ENCODE measurements at places on chromosomes 1 and 21.

DNA sequence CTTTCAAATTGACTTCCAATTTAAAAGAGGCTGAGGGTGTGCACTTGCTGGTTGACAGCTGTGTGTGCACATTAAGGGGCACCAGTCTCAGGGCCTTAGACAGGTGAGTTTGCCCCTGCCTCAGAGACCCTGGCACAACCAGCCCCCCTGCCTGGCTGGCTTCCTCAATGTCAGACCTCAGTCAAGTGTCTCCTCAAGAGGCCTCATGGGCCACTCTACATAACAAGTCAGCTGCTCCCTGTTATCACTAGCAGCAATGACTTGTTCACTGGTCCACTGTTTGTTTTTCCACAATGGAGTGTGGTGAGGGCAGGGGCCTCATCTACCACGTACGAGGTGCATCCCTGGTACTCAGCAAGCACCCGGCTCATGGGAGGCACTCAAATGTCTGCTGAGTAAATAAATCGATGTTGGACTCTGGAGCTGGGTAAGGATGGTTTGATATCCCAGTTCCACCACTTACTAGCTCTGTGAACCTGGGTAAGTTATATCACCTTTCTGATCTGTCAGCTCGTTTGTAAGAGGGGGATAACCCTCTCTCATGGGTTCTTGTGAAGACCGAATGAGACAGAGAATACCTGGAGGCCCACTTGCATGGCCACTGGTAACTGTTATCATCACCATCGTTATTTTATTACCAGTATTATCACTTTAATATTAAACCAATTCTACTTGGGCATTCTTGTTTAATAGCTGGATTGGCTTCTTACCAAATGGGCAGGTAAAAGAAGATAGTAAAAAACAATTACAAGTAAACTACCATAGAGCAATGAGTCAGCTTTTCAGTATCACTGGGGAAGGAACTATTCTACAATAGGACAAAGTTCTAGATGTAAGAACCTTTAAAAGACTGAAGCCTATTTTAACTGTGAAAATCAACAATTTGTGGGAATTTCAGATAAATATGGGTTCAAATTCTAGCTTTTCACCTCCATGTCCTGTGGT is 64.6 kb downstream of the SLC66A1 start:
- no peak for DNase-seq

- DNase-seq = peak; percentile 75
Observed at GRCh38 chr1:86154571-86155050, 2.0 kb downstream of the COL24A1 start.

- DNase-seq = no peak
Observed at GRCh38 chr1:111221633-111222291, 5.8 kb upstream of the CHI3L2 start.

GRCh38 chr1:55662875-55663274 is 447.7 kb upstream of the USP24 start:
- DNase-seq = no peak

- no peak for DNase-seq
Observed at GRCh38 chr21:14581902-14582457, 35.9 kb upstream of the SAMSN1 start.

DNA sequence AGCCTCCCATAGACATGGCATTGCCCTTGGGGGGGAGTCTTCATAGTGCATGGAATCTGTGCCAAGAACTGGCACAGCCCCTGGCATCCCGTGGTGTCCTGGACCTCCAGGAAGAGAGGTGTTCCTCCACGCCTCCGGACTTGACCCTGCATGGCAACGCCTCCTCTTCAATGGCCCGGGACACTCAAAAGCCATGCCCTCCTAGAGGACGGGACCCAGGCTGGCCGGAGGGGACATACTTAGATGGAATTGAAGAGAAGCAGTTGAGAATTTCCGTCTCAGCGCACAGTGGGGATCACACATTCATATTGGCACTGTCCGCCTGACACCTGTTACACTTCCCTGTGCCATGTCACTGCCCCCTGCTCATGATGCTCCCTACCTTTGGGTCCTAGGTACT is 38.4 kb upstream of the TENT5C start:
- DNase-seq = peak; percentile 16

DNA sequence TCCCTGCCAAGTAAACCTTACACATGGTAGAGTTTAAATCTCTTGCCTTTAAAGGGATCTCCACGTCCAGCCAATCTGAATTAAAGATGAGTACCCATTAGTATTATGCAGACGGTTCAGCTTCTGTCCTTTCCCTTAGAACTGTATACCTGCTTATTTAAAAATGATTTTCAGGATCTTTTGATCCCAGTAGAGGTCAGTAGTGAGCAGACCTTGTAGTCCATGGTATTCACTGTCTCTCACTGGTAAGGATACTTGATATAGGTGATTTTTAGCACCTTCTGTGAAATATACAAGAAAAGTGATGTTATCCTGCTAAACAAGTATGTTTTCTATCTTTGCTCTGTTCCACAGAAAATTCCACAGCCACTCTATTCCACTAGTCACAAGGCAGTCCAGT is 1211.6 kb upstream of the ADGRL4 start:
- DNase-seq = peak; percentile 19

DNA sequence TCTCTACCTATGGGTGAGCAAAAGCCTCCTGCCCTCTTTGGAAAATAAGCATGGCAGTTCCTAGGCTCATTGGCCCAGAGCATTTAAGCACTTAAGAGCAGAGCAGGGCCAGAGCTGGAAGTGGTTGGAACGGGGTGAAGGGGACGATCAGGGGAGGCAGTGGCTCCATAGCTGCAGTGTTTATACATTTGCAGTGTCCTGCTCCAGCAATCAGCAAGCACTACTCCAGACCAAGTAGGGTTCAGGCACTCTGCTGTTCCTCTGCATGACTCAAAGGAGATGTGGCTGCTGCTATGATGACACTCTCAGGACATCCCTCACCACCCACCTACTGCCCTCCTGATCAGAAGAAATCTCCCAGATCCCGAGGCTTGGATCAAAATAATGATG is 55.0 kb downstream of the TRABD2B start:
- no peak for DNase-seq

DNA sequence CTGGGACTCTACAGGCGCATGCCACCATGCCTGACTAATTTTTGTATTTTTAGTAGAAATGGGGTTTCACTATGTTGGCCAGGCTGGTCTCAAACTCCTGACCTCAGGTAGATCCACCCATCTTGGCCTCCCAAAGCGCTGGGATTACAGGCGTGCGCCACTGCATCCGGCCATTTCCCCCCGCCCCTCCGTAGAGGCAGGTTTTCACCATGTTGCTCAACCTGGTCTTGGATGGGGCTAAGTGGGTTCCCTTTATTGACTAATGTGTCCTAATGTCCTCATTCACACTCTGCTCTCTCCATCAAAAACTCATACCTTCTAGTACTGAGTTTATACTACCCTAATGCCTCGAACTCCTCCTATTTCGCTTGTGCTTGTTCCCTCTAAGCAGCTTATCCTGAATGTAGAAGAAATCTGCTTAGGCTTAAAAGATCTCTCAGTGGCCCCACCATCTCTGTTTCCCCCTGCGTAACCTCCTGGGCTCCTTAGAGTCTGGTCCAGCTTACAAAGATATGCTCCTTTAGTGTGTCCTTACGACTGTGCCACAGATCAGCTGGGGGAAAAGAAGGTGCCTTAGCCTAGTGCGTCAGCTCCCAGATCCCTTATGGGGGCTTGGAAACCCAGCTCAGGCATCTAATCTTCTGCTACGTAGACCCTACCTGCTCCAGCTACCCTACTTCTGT is 8.0 kb downstream of the GNAT2 start:
- DNase-seq = no peak

- no peak for DNase-seq
Observed at GRCh38 chr1:14082331-14082730, 382.3 kb downstream of the PRDM2 start.

- DNase-seq = peak; percentile 78
Observed at GRCh38 chr1:27555700-27556424, 48.1 kb downstream of the AHDC1 start.

DNA sequence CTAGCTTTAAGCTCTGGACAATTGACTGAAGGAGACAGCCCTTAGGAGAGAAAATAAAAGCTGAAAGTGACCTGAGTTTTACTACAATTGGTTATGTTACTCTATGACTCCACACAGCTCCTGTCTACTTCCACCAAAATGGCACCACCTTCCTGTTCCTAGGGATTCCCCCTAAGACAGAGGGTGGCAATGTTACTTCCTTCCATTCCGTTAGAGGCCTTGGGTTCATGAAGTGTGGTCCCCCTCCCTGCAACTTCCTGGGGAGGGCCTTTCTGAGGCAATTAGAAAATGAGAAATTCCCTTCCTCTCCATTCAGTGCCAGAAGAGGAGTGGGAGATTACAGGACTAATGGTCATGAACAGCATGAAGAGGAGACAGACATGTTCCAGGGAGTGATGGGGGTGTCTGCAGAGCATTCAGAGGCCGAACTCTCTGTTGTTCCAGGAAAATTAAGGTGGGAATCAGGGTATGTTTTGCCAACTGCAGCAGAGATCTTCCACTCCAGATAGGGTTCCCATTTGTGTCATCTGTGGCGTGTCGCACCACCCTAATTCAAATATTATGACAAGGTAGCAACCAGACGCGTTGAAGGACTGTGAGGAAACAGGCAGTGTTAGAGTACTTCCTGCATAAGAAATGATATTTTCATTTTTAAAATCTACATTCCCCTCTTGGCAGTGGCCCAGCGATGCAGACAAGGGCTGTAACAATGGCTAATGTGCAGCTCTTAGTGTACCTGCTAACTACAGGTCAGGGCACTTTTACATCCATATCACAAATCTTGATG is 53.1 kb upstream of the TRIM67 start:
- DNase-seq = no peak

- DNase-seq = no peak
Observed at GRCh38 chr21:34880401-34880800, 168.7 kb downstream of the RUNX1 start.

DNA sequence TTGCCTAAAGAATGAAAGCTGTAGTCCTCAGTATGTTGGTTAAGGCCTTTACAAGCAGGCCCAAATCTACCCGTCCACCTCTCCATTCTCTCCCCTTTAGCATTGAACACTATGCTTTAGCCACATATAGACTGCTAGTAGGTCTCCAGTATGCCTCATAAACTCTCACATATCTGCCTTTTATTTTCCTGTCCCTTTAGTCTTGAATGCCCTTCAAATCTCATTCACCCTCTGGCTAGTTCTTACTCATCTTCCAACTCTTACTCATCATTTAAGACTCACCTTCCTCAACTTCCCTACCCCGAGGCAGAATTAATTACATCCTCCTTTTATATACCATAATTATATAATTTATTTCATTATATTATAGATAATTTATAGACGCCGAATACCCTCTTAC is 78.7 kb upstream of the TSPAN2 start:
- no peak for DNase-seq

- no peak for DNase-seq
Observed at GRCh38 chr1:185632659-185633423, 101.3 kb upstream of the HMCN1 start.

DNA sequence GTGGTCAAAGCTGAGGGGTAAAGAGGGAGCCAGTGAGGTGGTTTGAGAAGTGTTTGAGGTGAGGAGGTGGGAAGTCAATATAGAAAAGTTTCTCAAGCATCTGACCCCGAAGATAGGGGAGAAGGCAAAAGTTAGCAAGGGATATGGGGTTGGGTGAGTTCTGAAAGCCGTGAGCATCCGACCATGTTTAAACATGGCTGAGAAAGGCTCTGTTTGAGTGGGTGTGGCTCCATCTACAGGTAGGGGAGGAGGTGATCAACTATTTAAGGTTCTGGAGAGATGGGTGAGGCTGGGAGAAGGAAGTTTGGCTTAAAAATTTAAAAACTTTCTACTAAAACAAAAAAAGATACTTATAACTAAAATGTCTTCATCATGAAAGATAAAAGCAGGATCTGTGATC is 273.8 kb downstream of the KCNJ6 start:
- peak; percentile 63 for DNase-seq
